ENCODE measurements at places on chromosomes 1 and 21.

- DNase-seq: no peak
These were observed 5.9 kb upstream of the RBBP5 start for GRCh38 chr1:205127646-205128045.

GRCh38 chr1:106675558-106675957 is 380.9 kb upstream of the PRMT6 start:
- DNase-seq: no peak

GRCh38 chr21:44485254-44485793 is 30.0 kb downstream of the LRRC3 start:
- no peak for DNase-seq

GRCh38 chr1:217943361-217943760 is 312.2 kb downstream of the SPATA17 start:
- no peak for DNase-seq
